ENCODE measurements at places on chromosomes 1 and 21. TPM values are rescaled to one million over a fixed set of nuclear protein-coding genes. Genes with fewer than 3 reads are reported as not detected.

CLDN8 gene
- total RNA-seq: not detected

OR2L3 gene
- total RNA-seq: not detected

NAXE gene
- total RNA-seq: 212 TPM

TMOD4 gene
- 0.35 TPM for total RNA-seq

MTARC2 gene
- total RNA-seq: 0.41 TPM

CD1C gene
- not detected for total RNA-seq

UAP1 gene
- 40.8 TPM for total RNA-seq

- DNase-seq: no peak
These were observed 137.6 kb upstream of the RNPC3 start for GRCh38 chr1:103387898-103388297.

- DNase-seq: no peak
These were observed 17.7 kb upstream of the CLSTN1 start for GRCh38 chr1:9841460-9841859.

- DNase-seq: no peak
These were observed 324.8 kb downstream of the SMYD3 start for GRCh38 chr1:246182149-246182851.

DNA sequence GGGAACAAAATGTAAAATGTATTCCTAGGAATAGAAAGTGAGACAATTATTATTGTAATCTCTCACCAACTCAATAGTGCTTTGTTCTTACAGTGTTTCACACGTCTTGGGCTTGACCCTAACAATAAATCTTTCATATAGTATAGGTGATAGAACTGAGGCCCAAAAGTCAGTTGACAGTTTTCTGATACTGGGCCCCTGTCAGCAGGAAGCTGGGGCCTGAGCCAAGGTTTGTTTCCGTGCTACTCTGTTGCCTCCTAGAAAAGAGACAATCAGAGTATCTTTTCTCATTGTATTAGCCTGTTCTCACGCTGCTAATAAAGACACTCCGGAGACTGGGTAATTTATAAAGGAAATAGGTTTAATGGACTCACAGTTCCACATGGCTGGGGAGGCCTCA lies 5.0 kb downstream of the RRP1B start:
- DNase-seq: no peak

DNA sequence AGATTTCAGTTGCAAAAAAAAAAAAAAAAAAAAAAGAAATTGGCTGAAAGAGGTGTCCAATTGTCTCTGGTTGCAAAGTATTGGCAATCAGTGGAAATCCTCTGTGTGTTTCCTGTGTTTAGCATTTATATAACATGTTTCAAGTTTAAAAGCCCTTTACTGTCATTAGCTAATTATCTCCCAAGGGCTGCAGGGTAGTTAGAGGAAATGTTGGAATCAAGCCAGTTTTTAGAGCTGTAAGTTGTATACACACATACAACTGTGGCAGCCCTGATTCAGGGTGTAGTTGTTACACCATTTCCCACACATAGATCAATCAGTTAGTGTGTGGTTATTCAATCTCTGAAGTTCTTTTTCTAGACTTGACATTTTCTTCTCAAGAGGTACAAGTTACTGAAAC lies 8.9 kb upstream of the ZNF326 start:
- no peak for DNase-seq

DNA sequence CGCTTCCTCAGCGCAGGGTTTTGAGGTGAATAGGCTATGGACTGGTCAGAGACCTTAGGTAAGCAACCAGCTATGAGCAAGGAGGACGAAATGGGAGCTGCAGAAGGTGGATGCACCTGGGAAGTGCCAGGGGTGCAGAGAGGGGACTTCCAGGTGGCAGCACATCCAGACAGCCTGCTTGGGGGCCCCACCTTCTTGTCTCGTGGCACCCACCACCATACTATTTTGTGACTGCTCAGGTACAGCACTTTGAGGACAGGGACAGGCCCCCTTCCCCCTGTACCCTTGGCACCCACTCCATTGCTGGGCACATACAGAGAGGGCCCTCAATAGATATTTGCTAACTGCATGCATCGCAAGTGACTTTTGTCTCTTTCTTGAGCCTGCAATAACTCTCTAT lies 777 bp upstream of the KISS1 start:
- no peak for DNase-seq

DNA sequence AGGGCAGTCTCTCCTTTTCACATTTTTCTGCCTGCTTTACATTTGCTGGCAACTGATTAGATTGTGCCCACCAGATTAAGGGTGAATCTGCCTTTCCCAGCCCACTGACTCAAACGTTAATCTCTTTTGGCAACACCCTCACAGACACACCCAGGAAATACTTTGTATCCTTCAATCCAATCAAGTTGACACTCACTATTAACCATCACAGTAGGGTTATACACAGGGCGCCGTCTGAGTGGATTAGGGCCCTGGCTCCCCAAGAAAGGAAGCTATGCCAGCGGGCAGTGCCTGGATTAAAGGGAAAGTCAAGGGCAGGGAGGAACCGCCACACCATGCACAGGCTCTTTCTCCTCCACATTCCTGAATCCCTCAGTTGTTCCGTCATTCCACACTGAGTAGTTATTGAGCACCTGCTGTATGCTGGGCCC lies 56.2 kb downstream of the EVA1C start:
- no peak for DNase-seq

GRCh38 chr1:175793617-175794016 lies 50.2 kb upstream of the TNR start:
- no peak for DNase-seq

DNA sequence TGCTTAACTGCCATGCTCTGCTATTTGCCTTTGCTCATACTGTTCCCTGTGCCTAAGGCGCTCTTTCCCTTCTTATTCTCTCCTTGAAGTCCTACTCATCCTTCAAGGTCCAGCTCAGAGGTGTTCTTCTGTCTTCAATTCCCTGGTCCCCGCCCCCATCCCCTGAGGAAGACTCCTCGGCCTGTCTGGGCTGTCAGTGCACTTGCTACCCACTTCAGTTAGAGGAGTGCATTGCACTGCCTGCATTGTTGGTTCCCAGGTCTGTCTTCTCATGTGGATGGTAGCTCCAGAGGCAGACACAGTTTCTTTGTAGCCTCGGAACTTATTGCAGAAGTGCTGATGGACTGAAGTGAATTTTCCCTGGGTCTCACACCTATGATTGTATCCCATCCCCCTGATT lies 194.0 kb downstream of the C1orf94 start:
- no peak for DNase-seq

All from H4 (cell line).